ENCODE measurements at places on chromosomes 11 and 22.

- no peak for DNase-seq
These were observed 33.7 kb upstream of the APOBEC3A start for GRCh38 chr22:38923463-38924346.

GRCh38 chr22:43563571-43563970 lies 151.8 kb downstream of the MPPED1 start:
- no peak for DNase-seq

DNA sequence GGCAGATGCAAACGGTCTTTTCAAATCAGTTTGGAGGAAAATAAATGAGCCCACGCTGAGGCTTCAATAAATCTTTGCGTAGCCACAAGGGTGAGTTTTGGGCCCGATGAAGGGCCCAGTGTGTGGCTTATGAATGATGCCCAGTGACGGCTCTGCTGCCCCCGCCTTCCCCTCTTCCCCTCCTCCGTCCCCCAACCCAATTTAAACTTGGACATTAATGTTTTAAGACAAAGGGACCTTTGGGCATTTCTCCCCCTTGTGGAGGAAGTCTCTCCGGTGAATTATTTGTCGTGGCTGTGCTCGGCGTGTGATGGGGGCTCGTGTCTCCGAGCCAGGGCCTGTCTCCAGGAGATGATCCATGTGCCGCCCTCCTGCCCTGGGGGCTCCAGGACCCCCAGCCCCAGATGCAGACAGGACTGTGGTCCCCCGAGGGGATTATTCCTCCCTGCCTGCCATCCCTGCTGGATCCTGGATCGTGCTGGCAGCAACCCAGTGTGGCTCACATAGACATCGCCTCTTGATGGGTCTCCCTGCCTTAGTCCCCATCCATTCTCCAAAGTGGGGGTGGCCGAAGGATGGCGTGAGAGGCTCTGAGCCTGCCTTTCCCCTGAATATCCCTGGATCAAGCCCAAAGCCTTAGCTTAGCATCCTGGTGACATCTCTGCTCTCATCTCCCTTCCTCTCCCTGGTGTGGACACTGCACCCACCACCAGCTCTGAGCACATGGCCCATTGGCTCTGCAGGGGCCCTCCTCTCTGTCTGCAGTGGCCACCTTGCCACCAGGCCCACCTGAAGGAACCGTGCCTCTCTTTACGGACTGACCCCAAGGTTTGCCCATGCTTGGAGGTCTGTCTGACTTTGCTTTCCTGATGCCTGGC lies 56.4 kb downstream of the SMIM38 start:
- no peak for DNase-seq

DNA sequence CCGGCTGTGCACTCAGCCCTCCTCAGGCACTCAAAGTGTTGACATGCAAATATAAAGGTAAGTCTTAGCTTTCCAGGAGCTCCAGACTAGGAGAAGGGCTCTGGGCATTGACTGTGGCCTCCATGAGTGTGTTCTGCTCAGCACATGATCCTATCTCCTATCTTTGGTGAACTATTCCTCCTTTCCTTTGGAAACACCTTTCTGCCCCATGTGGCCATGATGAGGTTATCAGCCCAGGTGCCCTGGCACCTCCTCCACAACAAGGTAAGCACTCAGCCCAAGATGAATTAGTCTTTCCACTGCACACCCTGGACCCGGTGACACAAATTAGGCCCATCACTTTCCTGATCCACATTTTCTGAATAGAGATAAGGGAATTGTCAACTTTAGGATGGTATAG lies 37.9 kb upstream of the LMO1 start:
- no peak for DNase-seq
